NCI-H524 (cell line): ENCODE measurements at places on chromosomes 1 and 21.
A peak's percentile ranks its signal among the peaks of the same experiment; 100 is the strongest.

DNA sequence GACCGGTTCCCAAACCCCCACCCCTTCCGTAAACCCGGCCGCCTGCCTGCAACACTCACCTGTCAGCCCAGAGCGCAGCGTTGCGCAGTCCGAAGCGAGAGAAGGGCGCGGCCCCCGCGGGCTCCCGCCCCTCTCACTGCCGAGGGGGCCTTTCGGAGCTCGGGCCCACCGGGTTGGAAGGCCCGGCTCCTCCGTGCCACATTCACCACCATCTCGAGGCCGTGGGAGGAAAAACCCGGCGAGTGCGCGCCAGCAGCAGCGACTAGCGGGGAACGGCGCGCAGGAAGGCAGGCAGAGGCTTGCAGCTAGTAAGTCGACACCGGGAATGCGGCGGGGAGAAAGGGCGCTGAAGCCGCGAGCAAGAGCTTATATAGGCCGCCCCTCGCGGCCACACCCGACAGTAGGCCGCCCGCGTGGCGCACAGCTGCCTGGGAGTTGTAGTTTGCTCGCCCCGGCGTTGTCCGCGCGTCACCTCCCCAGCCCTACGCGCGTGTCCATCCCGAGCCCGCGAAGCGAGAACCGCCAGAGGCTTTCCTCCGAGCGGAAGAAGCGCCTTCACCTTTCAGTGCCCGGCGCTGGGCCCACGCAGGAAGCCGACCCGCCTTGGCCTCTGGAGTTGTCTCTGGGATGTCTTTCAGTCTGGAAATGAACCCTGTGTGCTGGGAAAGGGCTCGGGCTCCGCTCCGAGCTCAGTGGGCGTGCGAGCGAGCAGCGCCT is 10.4 kb upstream of the RAB42 start:
- peak; percentile 79 for DNase-seq

- DNase-seq: no peak
Observed at GRCh38 chr1:25720624-25721023, 79.4 kb upstream of the SELENON start.

GRCh38 chr1:182129398-182129797 is 67.9 kb upstream of the ZNF648 start:
- DNase-seq: no peak

- DNase-seq: no peak
Observed at GRCh38 chr1:215568299-215568692, 1.2 kb downstream of the KCTD3 start.

GRCh38 chr1:8495928-8496401 is 178.1 kb downstream of the SLC45A1 start:
- DNase-seq: no peak

GRCh38 chr1:39896909-39897685 is 4.6 kb downstream of the MYCL start:
- peak; percentile 98 for DNase-seq

DNA sequence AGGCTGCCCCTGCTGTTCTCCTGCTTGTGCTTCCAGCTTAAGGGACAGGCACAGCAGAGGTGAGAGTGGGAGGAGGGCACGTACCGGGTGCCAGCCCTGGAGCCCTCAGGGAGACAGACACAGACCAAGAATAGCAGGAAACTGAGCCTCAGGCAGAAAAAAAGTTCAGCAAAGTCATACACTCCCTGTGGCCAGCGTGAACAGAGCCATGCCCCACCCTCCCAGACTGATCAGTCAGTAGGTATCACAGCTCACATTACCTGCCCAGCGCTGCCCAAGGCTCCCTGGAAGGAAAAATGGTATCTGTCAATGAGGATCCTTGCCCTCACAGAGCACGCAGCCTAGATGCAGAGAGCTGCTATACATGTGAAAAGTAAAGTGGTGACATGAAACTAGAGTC is 1.3 kb downstream of the UBL4B start:
- DNase-seq: no peak

DNA sequence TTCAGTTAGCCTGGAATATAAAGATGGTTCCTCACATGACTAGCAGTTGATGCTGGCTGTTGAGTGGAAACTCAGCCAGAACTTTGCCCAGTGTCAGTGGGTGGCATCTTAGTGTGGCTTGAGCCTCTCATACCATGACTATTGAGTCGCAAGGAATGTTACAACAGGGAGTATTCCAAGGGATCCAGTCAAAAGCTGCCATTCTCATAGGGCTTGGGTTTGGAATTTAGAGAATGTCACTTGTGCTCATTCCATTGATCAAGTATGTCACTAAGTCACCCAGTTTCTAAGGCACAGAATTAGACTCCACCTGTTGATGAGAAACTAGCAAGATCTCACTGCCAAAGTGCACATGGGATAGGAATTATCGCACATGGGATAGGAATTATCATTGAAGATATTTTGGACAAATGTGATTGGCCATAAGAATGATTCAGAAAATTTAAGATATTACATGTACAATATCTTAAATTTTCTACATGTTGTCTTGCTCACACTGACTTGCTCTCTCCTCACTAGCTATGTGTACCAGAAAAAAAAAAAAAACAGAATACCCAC is 1290.7 kb upstream of the ADGRL2 start:
- DNase-seq: no peak

- no peak for DNase-seq
Observed at GRCh38 chr21:38753557-38753971, 52.2 kb upstream of the ETS2 start.

DNA sequence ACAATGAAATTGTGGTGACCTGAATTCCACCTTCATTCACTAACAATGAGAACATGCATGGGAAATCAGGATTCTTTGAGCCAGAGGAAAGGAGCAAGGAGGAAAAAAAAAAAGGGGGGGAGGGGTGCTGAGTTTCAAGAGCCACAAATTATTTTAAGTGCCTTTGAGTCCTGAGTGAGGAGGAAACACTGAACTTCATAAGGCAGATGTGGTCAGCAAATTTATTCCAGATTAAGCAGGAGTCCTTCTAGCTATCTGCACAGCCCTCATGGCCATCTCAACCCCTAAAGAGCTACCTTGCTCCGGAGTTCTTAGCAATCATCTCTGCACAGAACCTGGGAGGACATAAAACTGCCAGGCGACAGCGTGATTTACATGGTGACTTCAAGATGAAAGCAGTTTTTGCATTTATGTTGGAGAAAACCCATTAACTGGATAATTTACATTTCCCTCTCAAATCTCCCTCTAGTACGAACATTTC is 21.7 kb downstream of the ASTN1 start:
- no peak for DNase-seq

- no peak for DNase-seq
Observed at GRCh38 chr1:185373813-185374529, 56.9 kb upstream of the IVNS1ABP start.

- DNase-seq: no peak
Observed at GRCh38 chr1:200905411-200906052, 10.8 kb downstream of the INAVA start.

DNA sequence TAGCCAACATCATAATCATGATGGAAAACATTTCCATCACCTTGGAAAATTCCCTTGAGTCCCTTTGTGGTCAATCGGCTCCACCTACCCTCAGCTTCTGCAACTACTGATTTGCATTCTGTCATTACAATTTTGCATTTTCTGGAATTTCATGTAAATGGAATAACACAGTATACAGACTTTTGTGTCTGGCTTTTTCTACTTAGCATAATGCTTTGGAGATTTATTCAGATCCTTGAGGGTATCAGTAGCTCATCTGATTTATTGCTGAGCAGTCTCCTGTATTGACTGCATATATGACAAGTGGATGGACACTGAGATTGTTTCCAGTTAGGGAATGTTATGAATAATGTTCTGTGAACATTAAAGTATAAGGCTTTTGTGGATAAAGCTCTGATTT is 358.3 kb downstream of the USP25 start:
- DNase-seq: no peak

- peak; percentile 64 for DNase-seq
Observed at GRCh38 chr1:185681034-185681633, 53.1 kb upstream of the HMCN1 start.

DNA sequence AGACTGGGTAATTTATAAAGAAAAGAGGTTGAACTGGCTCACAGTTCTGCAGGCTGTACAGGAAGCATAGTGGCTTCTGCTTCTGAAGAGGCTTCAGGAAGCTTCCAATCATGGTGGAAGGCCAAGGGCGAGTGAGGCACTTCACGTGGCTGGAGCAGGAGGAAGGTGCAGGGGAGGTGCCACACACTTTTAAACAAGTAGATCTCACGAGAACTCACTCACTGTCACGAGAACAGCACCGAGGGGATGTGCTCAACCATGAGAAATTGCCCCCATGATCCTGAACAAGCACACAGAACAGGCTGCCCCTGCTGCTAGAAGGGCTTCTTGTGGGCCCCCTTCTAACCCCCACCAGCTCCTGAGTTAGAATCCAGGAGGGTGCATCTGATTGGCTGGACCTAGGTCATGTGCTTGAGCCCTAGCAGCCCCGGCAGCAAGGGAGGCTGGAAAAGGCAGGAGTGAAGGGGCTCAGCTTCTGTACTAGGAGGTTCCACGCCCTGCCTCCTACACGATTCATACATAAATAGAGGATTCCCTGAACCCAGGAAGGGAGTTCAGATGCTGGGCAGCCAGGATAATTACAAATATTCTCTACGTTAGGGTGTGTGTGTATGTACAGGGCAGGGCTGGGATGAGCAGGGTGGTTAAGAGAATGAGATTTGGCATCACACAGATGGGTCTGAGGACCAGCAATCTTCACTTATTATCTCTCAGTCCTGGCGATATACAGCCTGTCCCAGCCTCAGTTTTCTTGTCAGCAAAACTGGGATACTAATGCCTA is 72.8 kb upstream of the ATP5PO start:
- no peak for DNase-seq

DNA sequence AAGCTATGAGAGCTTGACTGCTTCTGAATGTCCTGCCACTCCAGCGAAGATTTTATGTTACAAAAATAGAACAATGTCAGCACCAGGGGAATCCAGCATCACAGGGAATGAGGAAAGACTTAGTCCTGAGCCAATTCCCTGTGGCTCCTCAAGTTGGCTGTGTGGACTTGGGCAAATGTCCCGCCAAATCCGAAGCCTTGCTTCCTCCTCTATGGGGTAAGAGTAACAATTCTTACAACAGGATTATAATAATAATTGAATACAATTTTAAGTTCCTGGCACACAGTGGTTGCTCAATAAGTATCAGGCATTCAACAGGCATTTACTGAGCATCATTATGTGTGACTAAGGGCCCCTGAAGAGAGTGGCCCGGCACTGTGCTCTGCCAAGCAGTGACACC is 44.4 kb downstream of the STPG1 start:
- no peak for DNase-seq

- no peak for DNase-seq
Observed at GRCh38 chr1:172944931-172945330, 105.8 kb downstream of the TNFSF18 start.

- DNase-seq: peak; percentile 60
Observed at GRCh38 chr1:175887981-175888428, 144.6 kb upstream of the TNR start.

- DNase-seq: no peak
Observed at GRCh38 chr1:31398246-31398645, 14.8 kb upstream of the SERINC2 start.

GRCh38 chr1:200243042-200243437 is 166.8 kb downstream of the ZNF281 start:
- DNase-seq: peak; percentile 47

GRCh38 chr21:38780879-38781278 is 24.9 kb upstream of the ETS2 start:
- no peak for DNase-seq

DNA sequence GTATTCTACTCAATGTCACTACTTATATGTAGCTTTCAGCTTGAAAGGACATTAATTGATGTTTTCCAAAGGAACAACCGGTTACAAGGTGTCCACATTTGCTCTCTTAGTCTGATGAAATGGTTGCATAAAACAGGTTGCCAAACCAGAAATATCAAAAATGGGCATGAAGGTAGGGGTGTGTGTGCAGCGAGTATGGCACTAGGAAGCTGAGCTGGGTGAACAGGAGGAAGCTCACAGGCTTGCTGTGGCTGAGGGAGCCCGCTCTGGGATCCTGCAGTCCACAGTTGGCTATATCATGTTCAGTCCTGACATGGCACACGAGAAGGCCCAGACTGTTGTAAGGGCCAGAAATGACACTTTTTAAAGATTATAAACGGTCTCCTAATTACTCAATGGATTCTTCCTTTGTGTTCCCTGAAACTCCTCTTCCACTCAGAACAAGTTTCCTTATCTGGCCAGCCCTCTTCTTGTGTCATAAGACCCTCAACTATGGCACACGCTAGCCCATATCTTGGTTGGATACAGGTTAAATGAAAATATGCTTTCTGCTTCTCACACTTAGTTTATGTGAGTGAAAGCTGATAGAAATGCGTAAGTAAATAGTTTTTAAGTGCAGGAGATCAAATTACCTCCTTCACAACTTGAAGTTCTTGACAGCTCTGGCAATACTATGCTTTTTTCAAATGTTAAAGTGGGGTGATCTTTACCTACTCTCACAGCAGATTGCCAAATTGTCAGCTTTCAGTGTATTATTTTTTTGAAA is 201.5 kb downstream of the LMO4 start:
- no peak for DNase-seq

DNA sequence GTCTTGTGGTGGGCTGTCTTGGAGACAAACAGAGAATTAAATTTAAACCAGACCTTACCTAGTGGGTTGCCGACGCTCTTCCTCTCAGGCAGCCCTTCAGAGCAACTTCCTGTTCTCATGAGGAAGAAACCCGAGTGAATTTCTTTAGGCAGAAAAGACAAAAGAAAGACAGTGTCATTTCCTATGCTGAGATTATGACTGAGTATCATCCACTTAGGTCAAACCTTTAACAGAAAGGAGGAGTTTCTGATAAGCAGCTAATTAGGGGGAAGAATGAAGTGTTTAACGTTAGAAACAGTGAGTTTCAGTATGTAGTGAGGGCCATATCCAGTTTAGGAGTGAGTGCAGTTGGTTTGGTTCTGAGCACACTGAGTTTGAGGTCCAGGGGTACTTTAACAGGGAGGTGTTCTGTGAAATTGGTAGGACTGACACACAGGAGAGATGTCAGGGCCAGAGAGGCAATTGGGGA is 38.7 kb downstream of the FASLG start:
- no peak for DNase-seq

GRCh38 chr1:153395136-153395685 is 4.3 kb upstream of the S100A8 start:
- no peak for DNase-seq

GRCh38 chr1:186738926-186739325 is 58.7 kb upstream of the PTGS2 start:
- DNase-seq: no peak

DNA sequence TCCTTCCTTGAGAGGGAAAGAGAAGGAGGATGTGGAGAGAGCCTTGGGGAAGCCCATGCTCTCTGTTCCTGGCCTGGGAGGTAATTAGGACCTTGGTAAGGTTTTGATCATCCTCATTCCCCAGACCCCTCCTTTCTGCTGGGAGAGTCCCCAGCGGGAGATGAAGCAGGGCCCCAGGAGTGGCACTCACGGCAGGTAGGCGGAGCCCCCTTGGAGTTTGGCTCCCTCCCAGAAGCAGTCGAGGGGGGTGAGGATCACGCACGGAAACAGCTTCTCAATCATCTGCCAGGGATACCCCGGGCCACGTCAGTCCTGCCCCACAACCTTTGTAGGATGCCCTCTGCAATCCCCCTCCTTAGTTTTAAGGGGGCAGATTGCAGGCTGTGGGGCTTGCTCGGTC is 11.5 kb downstream of the PTCH2 start:
- no peak for DNase-seq
